ENCODE measurements at places on chromosomes 4 and X.

DNA sequence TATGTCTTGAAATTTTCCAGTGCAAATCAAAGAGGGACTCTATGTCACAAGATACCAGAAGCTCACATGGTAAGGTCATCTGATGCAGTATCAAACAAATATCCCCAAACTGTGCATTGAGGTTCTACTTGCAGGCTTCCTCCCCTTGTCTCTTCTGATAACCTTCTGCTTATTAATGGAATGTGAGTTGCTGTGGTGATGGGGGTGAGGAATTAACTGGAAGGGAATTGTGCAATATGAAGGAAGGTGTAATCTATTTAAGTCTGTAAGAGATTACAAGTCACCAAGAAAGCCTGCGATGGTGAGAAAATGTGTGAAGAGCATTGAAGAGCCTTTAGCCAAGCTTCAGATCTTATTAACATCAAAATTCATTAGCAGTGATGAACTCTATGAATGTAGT is 15.4 kb upstream of the MAGED1 start:
- DNase-seq = no peak

GRCh38 chrX:133151336-133151735 is 54.4 kb upstream of the USP26 start:
- DNase-seq = peak; percentile 80

- no peak for DNase-seq
These were observed 33.5 kb upstream of the ITM2A start for GRCh38 chrX:79400623-79401022.

DNA sequence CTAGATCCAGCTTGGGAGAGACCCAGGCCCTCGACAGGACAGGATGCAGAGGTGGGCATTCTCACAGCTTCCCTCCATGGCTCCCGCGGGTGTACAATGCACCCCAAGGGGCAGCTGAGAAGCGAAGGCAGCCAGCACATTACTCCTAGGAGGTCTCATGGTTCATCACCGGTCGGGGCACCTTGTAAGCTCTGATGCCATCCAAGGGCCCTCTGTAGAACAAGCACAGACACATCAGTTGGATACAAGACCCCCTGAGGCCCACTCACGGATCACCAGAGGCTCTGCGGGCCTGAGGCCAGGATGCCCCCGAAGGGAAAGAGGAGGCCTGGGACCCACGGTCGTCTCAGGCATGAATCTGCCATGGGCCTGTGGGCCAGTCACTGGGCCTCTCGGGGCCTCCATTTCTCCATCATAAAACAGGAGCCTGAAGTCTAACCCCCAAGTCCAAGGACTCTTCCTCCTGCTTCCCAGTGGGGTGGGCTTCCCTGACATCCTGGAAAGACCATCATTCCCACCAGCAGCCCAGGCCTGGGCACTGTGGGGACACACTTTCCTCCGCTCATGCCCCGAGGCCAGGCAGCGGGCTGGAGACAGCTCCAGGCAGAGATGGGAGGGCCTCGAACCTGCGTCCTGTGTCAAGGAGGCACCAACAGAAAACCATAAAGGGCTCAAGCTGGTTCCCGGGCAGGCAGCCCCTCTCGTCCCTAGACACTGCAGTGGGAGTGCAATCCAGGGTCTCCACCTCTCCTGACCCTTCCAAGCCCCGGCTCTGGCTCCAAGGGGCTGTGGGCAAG is 20.1 kb downstream of the HMX1 start:
- DNase-seq = no peak
